Liver (tissue), 10 donors: ENCODE measurements at places on chromosomes 2 and 18. TPM values are rescaled to one million over a fixed set of nuclear protein-coding genes. Genes with fewer than 3 reads are reported as not detected.

The TCF23 gene
- 0.02 TPM for polyA plus RNA-seq

The SLC30A3 gene
- polyA plus RNA-seq, result 0.20 TPM

The SH3RF3 gene
- 0.67 TPM for polyA plus RNA-seq

The FHL2 gene
- 9.0 TPM for polyA plus RNA-seq

The TMEM178A gene
- 0.64 TPM for polyA plus RNA-seq

The IAH1 gene
- polyA plus RNA-seq, result 62.1 TPM

GRCh38 chr18:55246278-55246677 lies 287.0 kb upstream of the CCDC68 start:
- no peaks in the 10 kb centered on the region for H3K4me1 ChIP-seq
- no peak overlapping the region for H3K27ac ChIP-seq
- H3K27me3 ChIP-seq, result no peaks in the 10 kb centered on the region

GRCh38 chr18:60804415-60804814 lies 431.8 kb upstream of the MC4R start:
- no peak overlapping the region for H3K4me3 ChIP-seq
- no peaks in the 10 kb centered on the region for H3K36me3 ChIP-seq
- H3K27ac ChIP-seq, result no peak overlapping the region

DNA sequence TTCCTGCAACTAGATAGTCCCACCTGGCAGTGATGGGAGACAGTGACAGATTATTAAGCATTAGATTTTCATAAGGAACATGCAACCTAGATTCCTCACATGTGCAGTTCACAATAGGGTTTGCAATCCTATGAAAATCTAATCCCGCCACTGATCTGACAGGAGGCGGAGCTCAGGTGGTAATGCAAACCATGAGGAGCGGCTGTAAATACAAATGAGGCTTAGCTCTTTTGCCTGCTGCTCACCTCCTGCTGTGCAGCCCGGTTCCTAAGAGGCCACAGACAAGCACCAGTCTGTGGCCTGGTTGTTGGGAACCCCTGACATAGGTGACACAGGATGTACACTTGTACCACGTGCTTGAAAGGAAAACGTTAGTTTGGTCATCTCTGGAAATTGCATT lies 41.6 kb downstream of the CDH19 start:
- DNase-seq, result no peak
- no peaks in the 10 kb centered on the region for H3K36me3 ChIP-seq
- H3K4me3 ChIP-seq, result no peak overlapping the region
- no peaks in the 10 kb centered on the region for H3K4me1 ChIP-seq

DNA sequence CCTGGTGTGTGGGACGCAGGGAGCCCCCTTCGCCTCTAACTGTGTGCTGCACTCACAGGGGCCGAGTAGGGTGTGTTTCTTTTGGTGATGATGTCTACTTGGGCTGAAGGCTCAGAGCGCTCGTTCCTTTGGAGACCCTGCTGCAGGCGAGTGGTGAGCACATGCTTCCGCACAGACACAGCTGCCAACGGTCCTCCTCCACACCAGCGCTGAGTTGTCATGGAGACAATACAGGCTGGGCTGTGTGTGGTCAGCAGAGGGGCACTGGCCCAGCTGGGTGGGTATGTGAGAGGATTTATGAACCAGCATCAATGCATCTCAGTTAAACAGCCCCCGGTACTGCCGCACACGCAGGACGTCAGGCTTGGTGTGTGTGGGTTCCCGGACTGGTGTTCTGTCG lies 143.5 kb downstream of the SH3RF3 start:
- no peak for DNase-seq
- H3K36me3 ChIP-seq, result no peaks in the 10 kb centered on the region
- no peak overlapping the region for H3K4me3 ChIP-seq
- H3K27ac ChIP-seq, result no peak overlapping the region
- H3K4me1 ChIP-seq, result no peaks in the 10 kb centered on the region

DNA sequence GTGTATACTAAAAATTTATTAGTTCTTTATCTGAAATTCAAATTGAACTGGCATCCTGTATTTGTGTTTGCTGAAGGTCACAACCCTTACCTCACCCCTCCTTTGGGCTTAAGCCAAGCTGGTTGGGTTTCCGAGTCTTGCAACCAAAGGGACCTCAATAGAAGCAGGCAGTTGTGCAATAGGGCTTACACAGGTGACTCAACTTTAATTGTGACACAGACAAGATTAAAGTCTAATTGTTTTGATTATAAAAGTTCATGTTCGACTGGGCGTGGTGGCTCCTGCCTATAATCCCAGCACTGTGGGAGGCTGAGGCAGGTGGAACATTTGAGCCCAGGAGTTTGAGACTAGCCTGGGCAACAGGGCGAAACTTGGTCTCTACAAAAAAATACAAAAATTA lies 71.5 kb downstream of the RAB31 start:
- no peaks in the 10 kb centered on the region for H3K4me1 ChIP-seq
- H3K36me3 ChIP-seq, result no peaks in the 10 kb centered on the region
- H3K27ac ChIP-seq, result no peak overlapping the region
- no peak for DNase-seq

GRCh38 chr2:86301711-86302202 lies 35.7 kb downstream of the REEP1 start:
- no peaks in the 10 kb centered on the region for H3K27me3 ChIP-seq
- H3K4me3 ChIP-seq, result no peak overlapping the region
- H3K36me3 ChIP-seq, result no peaks in the 10 kb centered on the region
- H3K27ac ChIP-seq, result no peak overlapping the region

DNA sequence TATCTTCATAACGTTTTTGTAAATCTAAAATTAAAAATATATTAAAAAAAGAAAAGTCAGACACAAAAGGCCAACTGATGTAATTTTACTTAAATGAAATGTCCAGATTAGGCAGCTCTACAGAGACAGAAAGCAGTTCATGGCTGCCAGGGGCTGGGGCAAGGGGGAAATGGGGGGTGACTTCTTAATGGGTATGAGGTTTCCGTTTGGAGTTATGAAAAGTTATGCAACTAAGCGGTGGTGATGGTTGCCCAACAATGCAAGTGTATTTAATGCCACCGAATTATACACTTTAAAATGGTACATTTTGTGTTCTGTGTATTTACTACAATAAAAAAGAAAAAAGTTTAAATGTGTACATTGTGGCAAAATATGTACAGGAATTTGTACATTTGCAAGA lies 70.2 kb upstream of the TEX51 start:
- no peaks in the 10 kb centered on the region for H3K4me1 ChIP-seq
- no peak overlapping the region for H3K27ac ChIP-seq
- H3K4me3 ChIP-seq, result no peak overlapping the region
- no peaks in the 10 kb centered on the region for H3K27me3 ChIP-seq
- no peak for DNase-seq
- no peaks in the 10 kb centered on the region for H3K36me3 ChIP-seq

- no peaks in the 10 kb centered on the region for H3K27me3 ChIP-seq
- H3K4me1 ChIP-seq, result no peaks in the 10 kb centered on the region
- no peak overlapping the region for H3K4me3 ChIP-seq
- no peaks in the 10 kb centered on the region for H3K36me3 ChIP-seq
Observed at GRCh38 chr2:190744041-190744440, 95.2 kb downstream of the NAB1 start.

DNA sequence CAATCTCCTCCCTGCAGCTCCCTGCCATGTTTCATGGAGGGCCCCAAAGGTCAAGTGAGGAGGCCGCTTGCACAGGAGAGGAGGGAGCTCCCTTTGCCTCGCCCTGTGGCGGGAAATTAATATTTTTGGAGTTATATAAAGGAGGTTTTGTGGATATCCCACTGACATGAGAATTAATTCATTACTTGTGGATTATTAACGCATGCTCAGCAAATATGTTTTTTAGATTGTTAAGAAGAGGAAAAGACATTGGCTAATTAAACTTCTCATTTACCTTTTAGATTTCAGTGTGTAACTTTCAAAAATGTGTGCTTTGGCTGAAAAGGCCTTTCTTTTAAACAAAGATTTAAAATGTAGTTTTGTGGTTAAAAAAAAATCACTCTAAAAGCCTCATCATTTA lies 474.0 kb downstream of the SOCS6 start:
- H3K27ac ChIP-seq, result no peak overlapping the region
- H3K27me3 ChIP-seq, result no peaks in the 10 kb centered on the region
- H3K4me1 ChIP-seq, result no peaks in the 10 kb centered on the region
- no peak for DNase-seq
